ENCODE measurements at places on chromosomes 7 and 10.

DNA sequence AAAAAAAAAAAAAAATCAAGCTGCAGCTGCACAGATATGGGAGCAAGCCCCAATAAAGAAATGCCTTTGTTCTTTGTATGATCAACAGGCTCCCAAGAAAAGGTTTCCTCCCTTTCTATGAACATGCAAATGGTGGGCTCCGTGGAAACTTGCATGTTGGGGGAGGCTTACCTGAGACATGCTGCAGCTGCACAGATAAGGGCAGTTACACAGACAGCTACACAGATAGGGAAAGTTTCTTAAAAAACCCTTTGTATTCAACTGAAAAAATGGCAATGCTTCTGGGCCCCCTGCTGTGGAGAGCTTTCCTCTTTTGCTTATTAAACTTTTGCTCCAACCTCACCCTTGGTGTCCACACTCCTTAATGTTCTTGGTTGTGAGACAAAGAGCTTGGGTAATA is 29.8 kb upstream of the ZNF746 start:
- DNase-seq, result no peak

DNA sequence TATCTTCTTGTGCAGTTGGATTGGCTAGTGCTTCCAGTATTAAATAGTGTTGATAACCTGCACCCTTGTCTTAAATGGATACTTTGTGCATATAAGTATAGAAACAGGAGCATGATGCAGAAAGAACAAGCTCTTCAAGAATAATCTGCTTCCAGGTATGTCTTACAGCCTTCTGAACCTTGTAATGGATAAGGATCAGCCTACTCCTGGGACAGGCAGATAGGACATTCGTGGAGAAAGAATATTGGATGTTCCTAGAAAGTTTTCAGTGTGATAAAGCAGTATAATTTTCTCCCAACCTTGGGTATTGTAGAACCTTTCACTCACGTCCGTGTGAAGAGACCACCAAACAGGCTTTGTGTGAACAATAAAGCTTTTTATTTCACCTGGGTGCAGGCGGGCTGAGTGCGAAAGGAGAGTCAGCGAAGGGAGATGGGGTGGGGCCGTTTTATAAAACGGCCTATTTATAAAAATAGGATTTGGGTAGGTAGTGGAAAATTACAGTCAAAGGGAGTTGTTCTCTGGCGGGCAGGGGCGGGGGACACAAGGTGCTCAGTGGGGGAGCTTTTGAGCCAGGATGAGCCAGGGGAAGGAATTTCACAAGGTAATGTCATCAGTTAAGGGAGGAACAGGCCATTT is 27.2 kb downstream of the C1GALT1 start:
- no peak for DNase-seq

- DNase-seq, result no peak
Measured at GRCh38 chr10:130606001-130606405, 469.8 kb downstream of the GLRX3 start.

DNA sequence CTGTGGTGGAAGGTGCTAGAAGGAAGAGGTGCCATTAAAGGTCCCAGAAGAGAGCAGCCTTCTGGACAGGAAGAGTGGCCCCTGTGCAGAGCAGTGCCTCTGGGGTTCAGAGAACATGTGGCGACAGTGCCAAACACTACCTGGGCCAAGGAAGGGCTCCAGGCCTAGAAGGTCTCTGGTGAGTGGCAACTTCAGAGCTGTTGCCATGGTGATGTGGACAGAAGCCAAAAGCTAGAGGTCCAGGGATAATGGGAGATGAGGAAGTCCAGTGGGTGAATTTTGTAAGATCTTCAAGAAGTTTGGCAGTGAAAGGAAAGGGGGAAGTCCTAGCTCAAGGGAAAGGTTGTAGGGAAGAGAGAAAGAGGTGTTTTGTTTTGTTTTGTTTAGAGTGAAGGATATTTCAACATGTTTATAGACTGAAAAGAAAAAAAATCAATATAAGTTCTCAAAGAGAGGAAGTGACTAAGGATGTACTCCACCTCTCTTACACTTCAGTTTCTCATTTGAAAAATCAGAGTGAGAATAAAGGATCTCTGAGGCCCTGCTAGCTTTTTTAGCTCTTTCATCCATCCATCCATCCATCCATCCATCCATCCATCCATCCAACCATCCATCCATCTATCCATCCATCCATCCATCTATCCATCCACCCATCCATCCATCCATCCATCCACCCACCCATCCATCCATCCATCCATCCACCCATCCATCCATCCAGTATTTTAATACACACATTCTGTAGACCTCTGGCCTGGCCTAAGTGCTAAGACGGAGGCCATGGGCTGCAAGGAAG is 77.1 kb upstream of the DUSP5 start:
- DNase-seq, result no peak

- DNase-seq, result no peak
Measured at GRCh38 chr10:94363251-94363565, 469 bp upstream of the NOC3L start.

DNA sequence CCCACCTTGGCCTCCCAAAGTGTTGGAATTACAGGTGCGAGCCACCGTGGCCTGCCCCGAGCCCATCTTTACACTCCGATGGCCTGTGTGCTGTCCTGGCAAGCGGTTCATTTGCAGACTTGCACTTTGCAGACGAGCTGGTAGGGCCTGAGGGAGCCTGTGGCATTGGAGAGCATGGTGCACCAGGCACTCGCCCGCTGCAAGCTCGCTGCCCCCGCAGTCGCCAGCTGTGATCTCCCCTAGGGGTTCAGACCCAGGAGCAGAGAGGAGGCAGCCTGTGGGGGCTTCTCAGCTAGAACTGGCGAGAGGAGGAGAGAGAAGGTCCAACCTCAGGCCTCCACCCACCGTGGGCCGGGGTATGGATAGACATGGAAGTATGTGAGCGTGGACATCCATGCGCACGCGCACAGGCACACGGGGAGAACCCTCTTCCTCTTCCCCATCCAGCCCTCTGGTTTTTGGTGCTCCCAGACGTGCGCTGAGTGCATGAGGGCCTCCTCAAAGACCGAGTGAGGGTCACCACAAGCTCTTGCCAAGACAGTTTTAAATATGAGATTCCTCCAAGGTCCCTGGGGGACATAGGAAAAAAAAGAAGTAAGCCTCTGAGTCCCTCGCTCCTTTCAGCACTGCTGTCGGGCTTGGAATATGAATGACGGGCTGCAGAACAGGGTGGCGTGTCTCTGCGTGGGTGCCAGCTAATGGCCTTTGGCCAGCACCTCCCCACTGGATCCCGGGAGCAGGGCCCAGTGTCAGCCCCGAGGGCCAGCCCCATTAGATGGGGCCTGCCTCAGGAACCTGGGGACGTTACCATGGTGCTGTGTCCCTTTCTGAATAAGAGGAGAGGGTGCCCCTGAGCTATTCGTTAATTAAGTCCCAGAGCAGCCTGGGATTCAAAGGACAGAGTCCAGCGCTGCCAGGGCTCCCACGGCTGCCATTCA is 15.1 kb upstream of the TTYH3 start:
- no peak for DNase-seq

DNA sequence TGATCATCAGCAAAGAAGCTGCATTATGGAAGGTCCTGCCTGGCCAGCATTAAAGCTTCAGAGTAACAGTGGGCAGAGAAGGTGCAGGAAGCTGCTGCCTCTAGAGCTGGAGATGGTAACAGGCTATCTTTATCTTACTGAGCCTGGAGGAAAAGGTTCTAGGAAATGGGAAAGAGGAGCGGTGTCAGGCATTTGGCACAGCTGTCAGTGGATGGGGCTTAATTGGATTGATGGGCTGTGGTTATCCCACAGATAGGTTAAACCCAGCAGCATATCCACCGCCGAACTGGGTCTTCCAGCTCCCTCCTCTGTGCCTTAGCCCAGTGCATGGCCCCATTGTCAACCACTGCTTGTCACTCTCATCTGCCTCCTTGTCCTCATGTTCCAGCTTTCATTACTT is 127.6 kb downstream of the CCNY start:
- DNase-seq, result no peak

DNA sequence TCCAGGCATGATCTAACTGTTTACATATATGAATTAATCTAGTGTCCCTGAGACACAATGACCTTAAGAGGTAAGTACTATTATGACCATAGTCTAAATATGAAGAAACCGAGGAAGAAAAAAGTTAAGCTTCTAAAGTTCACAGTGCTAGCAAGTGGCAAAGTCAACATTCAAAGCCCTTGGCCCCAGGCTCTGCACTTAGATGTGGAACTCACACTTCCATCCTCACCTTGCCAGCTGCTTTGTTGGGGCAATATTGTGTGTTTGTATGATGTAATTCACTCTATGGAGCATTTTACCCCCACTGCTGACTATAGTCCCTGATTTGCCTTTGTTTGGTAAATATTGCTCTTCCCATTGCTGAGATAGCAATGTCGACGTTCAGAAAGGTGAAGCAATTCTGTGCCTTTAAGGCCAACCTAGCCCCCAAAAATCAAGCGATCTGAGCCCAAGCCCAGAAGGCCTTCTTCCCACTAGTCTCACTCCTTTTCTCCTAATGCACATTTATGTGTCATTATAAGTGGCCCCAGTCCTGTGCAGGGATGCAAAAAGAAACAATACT is 487.6 kb upstream of the ZMIZ1 start:
- DNase-seq, result no peak

DNA sequence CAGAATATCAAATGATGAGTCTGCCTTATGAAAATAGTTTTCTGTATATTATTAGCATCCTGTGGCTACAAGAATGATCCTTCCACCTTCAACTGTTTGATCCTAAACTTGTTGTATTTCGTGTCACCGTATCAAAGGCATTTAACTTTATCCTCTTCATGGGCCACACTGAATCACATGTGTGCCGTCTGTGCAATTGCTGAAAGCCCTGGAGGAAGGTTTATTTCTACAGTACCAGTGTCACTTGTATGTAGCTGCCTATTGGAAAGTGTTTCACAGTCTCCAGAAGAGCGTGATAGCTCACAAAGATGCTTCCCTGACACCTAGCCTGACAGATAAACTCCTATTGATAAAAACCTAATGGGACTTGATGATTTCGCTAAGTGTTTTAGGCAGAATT is 94.5 kb downstream of the ITGA8 start:
- no peak for DNase-seq

Measured in sigmoid colon (tissue), 7 donors.